ENCODE measurements at places on chromosomes 6 and 20.

DNA sequence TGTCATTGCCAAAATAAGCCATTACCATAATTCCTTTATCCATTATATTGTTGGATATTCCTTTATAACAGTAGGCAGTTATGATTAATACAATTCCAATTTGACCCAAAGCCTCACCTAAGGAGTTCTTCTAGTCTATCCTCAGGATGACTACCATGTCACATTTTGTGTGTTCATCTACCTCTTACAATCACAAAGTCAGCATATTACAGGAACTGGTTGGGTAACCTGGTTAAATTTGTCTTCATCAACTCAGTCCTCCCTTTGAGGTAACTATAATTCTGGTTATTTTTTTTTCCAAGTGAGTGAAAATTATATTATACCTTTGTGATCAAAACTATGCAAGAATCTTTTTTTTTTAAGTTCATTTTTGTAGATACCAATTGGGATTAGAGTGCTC is 540.5 kb downstream of the BTBD3 start:
- DNase-seq: no peak

DNA sequence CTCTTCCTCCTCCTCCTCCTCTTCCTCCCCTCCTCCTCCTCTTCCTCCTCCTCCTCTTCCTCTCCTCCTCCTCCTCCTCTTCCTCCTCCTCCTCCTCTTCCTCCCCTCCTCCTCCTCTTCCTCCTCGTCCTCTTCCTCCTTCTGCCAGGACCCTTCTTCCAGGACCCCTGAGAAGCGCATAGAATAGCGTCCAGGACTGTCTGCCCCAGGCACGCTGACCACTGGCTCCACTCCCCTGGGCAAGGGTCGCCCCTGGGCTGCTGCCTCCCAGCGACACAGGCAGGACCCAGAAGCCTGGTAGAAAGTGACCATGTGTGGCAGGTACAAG is 42.4 kb upstream of the BHLHE23 start:
- no peak for DNase-seq

- DNase-seq: no peak
Measured at GRCh38 chr6:156963712-156964700, 186.8 kb downstream of the ARID1B start.

DNA sequence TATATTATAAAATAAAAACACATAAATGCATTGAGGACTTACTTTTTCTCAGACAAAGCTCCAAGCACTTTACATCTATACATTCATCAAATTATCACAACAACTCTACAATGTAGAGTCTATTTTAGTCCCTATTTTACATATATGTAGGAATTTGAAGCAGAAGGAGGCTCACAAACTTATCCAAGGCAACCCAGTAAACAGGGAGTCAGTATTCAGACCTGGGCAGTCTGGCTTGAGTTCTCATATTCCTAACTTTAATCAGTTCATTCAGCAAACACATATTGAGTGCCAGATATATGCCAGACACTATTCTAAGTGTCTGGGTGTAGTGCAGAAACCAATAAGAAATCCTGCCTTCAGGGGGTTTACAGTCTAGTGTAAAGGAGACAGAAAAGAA is 129.2 kb downstream of the C6orf58 start:
- no peak for DNase-seq

Measured in NCI-H526 treated with DMSO at 0.1 percent for 48 hours (cell line).